T-cell (primary cell): ENCODE measurements at places on chromosomes 11 and 22.

GRCh38 chr11:113831314-113831713 lies 44.1 kb downstream of the USP28 start:
- no peak for DNase-seq

GRCh38 chr11:64839335-64839734 lies 5.1 kb downstream of the CDC42BPG start:
- DNase-seq = no peak

DNA sequence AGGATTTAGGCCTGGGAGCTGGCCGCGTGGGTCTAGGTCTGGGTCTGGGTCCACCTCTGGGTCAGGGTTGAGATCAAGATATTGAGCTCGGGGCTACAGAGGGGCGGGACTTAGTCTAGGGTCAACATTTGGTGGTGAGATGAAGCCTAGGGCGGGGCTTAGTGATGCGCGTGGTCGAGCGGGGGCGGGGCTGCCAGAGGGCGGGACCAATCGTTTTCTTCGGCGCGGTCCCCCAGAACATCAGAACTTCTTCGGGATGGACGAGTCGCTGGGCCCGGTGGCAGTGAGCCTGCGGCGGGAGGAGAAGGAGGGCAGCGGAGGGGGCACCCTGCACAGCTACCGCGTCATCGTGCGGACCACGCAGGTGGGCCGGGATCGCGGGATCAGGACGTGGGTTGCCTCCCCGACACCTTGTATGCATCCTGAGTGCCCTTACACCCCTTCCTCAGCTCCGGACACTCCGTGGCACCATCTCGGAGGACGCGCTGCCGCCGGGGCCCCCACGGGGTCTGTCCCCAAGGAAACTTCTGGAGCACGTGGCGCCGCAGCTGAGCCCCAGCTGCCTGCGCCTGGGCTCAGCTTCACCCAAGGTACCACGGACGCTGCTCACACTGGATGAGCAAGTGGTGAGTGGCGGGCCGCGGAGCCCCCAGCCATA lies 4.2 kb downstream of the SIPA1 start:
- no peak for DNase-seq

- no peak for DNase-seq
These were observed 1.2 kb downstream of the TOB2 start for GRCh38 chr22:41445129-41446056.

- no peak for DNase-seq
These were observed 98.6 kb upstream of the SYT13 start for GRCh38 chr11:45384711-45385241.

DNA sequence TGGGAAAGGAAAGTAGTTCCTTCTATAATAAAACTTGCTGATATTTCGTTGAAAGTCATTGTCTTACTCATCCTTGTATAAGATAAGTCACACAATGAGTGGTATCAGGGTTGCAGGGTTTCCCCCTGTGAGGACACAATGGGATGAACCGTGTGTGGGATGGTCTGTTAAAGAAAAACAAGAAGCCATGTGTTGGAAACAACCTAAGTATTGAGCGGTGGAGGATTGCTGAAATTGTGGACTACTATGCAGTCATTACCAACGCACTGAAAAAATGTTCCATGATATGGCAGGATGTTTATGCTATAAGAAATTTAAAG lies 28.6 kb downstream of the PTPRJ start:
- no peak for DNase-seq

DNA sequence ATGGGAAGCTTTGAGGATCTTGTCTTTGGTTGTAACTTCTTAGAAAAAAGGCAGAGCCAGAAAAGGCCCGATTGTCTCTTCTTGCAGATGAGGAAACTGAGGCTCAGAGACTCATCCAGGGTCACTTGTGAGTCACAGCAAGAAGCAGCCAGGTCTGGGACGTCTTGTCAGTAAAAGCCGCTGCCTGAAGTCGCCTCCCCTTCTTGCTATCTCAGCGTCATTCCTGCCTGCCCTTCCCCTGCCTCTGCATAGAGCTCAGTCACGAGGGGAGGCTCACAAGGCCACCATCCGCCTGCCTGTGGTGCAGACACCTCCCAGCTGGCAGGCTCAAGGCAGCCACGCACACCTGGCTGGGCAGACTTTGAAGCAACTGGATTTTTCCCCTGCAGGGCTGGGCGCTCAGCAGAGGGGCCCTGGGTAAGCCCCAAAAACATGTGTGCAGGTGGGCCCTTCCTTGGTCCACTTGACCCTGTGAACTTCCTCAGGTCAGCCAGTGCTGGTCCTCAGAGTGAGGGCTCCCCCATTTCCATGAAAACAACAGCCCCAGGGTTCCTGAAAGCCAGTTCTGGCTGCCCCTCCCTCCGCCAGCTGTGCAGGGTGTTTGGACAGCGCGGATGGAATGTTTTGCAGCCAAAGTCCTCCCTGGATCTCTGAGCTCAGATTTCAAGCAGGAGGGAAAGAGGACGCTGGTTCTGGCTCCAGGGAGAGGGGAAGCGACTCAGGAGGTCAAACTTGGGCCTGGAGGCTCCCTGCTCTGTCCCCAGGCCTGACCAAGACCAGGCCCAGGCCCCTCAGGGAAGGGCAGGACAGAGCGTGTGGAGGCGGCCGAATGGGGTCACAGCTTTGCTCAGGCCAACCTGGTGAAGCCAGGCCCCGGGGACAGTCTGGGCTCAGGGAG lies 6.0 kb upstream of the RAB3IL1 start:
- DNase-seq = no peak

DNA sequence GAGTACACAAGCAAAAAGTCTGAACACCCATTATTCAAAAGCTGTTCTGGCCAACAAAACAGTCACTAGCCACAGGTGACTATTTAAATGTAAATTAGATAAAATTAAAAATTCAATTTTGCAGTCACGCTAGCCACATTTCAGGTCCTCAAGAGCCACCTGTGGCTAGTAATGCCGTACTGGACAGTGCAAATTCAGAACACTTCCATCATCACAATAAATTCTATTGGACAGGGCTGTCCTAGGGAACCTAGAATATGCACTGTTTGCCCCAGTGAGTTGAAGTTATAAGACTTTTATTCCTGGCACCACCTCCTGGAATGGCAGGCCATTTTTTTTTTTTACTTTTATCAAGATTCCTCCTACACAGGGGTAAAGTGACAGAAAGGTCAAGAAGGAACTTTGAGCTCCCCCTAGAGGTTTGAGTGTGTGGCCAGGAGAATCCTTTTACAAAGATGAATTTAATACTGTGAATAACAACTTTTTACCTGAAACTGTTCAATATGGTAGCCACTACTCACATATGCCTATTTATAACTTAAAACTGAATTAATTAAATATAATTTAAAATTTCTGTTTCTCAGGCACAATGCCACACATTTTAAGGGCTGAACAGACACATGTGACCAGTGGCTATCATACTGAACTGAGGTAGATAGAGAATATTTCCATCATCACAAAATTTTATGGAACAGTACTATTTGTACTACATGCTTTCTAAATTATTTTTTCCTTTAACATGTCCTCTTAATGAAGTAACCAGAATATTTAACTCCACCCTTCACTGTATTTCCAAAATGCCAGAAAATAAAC lies 6.5 kb downstream of the MSANTD2 start:
- no peak for DNase-seq

DNA sequence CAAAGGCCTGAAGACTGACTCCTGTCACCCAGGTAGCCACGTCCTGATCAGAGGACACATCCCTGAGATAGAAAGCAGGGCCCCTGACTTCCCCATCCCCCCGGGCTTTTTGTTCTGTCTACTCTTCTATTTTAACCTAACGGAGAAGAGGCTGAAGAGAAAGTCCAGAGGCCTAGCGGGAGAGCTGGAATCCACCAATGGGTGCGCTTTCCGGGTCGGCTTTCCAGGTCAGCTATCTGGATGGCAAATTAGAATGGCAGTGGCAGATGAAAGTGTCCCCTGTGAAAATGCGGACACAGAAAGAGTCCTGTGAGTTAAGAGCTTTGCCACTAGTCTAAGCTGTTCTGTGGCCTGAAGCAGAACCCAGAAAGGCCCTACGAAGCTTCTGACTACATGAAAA lies 13.1 kb upstream of the SERPING1 start:
- DNase-seq = no peak

- DNase-seq = no peak
These were observed 10.8 kb downstream of the C1QTNF6 start for GRCh38 chr22:37177221-37177620.

- DNase-seq = no peak
These were observed 56.8 kb upstream of the ALX4 start for GRCh38 chr11:44366741-44367140.

- DNase-seq = no peak
These were observed 85.0 kb upstream of the CRYBB3 start for GRCh38 chr22:25114369-25115362.

DNA sequence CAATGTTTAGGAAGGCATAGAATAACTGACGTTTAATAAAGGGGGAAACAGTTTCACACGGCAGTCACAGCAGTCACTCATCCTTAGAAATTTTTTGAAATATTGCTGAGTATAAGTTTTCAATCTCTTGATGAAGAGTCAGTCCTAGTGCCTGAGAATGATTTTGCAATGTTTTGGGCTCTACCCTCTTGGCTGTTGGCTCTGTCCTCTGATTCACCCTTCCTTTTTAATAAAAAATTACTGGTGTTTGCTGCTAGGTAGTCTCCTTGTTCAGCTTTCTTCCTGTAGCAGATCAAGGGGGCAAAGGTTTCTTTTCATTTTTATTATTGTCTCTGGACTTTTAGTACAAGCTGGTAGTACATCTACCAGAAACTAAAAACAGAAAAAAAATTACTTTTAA lies 194.3 kb upstream of the ANO3 start:
- no peak for DNase-seq

GRCh38 chr11:129946256-129946655 lies 50.9 kb upstream of the NFRKB start:
- no peak for DNase-seq

- no peak for DNase-seq
These were observed 196.2 kb downstream of the MYO18B start for GRCh38 chr22:25938151-25938550.

DNA sequence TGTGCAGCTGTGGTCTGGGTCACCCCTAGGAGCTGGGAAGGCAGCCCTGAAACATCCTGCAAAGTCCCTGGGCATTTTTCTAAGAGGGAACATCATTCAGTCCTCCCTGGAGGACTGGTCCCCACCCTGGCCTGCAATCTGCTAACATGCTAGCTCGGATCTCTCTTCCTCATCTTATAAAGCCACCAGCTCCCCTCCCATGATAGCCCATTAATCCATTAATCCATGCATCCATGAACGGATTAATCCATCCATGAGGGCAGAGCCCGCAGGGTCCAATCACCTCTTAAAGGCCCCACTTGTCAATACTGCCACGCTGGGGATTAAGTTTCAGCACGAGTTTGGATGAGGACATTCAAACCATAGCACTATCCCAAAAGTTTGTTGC lies 12.1 kb downstream of the PRG3 start:
- DNase-seq = no peak

GRCh38 chr11:13127161-13127560 lies 118.0 kb downstream of the RASSF10 start:
- no peak for DNase-seq

- DNase-seq = no peak
These were observed at the start of gene SLC22A12 for GRCh38 chr11:64590763-64591221. SLC22A12 (plus strand) TSS chr11:64591220; CDS start chr11:64591557, 337 bp downstream.

- DNase-seq = no peak
These were observed 12.4 kb upstream of the MAPK11 start for GRCh38 chr22:50282361-50283155.

- DNase-seq = no peak
These were observed 90.8 kb upstream of the CLDN5 start for GRCh38 chr22:19615001-19615461.

GRCh38 chr11:65571940-65572339 lies 398 bp upstream of the FAM89B start:
- DNase-seq = no peak

GRCh38 chr11:105466582-105467228 lies 143.2 kb upstream of the GRIA4 start:
- DNase-seq = no peak

DNA sequence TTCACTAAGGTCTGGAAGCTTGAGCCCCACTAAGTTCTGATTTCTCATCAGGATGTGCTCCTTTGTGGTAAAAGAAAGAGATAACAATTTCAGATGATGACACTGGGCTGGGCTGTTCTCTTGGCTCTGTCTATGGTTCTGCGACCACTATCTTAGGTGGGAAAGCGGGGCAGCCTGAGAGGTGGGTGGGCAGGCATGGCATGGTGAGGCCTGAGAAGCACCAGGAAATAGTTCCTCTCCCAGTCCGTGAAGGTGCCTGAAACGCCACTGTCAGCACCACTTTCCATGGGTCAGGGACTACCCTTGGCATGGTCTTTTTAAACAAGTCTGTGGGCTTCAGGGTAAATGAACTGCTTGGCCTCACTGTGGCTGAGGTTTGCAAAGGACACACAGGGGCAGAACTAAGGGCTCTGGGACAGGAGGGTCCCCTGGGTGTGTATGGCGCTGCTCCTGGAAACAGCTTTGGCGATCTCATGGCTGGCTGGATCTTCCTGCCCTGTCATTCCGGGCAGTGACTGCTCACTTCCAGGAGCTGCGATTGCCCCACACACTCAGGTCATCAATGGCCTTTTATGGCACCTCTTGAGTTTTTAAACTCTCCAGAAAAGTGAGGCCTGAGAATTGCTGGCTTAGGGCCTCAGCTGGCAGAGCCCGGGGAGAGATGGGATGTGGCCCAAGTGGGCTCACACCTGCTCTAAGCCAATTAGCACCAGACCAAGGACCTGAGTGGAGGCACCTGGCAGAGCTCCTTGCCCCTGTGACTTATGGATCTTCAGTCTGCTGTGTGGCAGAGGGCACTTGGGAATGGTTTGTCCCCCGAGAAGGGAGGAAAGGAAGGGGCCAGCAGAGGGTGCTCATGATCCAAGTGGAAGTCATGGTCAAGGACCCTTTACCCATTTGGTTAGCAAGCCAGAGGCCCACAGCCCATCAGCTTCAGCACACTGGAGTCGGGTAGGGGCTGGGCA lies 55.6 kb upstream of the LYVE1 start:
- no peak for DNase-seq

- DNase-seq = no peak
These were observed 3.3 kb upstream of the CD6 start for GRCh38 chr11:60968223-60968622.

GRCh38 chr11:14414470-14415461 lies 55.8 kb upstream of the RRAS2 start:
- DNase-seq = peak; percentile 72

DNA sequence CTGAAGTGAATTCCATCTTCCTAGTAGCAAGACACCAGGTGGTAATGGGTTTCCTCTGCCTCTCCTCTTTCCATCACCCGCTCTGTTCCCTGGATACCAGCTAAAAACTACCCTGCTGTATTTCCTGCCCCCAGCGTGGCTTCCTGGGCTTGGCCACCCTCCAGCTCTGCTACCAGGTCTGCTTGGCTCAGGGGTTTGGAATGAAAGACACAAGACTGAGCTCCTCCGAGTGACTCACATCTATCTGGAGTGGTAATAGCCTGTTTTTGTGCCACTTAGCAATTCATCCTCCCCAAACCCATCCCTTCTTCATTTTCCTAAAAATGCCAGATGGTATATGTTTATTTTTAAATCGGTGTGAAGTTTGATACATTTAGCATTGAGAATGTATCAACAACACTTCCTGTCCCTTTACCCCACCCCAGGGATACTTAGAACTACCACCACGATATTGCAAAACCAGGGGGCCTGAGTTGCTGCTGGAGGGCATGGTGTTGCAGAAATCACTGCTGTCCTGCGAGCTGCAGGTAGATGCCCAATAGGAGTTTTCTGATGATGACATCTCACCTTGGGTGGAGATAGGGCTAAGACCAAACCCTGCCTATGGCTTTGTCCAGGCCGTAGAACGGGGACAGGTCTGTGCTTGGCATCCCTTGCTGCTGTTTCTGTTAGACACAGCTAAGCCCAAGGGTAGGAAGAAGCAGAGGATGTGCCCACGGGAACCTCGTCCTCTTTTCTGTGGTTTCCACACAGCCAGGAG lies 7.5 kb upstream of the MICAL3 start:
- no peak for DNase-seq

- DNase-seq = no peak
These were observed 395.7 kb downstream of the MN1 start for GRCh38 chr22:27405672-27406388.
